ENCODE measurements at places on chromosomes 2 and 18. TPM values are rescaled to one million over a fixed set of nuclear protein-coding genes. Genes with fewer than 3 reads are reported as not detected.
A peak's percentile ranks its signal among the peaks of the same experiment; 100 is the strongest.

DNA sequence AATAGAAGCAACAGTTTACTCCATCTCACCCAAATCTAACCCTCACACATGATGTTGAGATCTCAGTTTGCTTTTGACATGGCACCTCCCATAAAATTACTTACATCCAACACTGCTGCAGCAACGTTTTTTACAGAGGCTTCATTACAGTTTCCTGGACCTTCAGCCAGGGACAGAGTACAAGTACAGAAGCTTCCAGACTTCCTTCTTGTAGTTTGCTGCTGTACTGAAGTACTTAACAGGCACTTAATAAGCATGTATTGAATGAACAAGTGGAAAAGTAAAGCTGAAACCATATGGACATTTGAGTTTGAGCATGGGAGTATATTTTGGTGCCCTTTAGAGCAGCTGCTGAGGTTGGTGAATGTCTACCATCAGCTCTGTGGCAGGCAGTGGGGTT lies 514.2 kb downstream of the PTPRM start:
- DNase-seq, result no peak

GRCh38 chr18:7524786-7525185 lies 42.3 kb upstream of the PTPRM start:
- no peak for DNase-seq

GRCh38 chr2:112055730-112056625 lies 909 bp downstream of the TMEM87B start:
- DNase-seq, result peak; percentile 47

DNA sequence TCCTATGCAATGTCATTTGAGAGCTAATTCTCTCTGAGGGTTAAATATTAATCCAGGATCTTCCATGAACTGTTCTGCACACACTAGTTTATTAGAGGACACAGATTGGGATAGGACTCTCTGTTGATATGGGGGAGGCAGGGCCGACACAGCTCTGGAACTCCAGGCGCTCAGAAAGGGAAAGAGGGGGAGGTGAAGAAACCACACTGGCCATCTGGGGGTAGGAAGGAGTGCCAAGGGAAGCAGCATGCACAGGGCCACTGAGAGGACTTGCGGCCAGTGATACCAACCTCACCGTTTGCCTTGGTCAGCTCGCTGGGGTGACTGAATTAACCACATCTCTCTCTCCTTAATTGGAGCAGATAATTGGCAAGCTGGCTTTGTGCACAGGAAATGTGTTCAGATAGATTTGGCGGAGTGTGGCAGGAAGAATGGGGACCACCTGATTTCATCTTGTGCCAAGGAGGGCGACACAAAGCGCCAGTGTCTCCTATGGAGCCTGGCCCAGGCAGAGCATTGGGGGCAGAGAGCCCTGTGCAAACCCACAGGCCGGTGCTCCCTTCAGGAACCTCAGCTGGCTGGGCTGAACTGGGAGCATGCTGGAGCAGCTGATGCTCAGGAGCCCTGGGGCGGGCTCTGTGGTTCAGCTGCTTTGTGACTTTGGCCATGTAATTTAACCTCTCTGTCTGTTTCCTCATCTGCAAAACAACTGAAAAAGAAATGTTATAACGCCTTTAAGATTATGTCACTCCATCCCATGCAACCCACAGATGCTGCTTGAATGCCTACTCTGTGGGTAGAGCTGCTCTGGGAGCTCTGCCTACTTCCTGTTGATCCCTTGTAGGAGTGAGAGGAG lies 114.7 kb upstream of the STON1 start:
- no peak for DNase-seq

GRCh38 chr2:43400508-43400907 lies 174.1 kb upstream of the ZFP36L2 start:
- DNase-seq, result no peak

The DUSP19 gene
- total RNA-seq, result 5.7 TPM

DNA sequence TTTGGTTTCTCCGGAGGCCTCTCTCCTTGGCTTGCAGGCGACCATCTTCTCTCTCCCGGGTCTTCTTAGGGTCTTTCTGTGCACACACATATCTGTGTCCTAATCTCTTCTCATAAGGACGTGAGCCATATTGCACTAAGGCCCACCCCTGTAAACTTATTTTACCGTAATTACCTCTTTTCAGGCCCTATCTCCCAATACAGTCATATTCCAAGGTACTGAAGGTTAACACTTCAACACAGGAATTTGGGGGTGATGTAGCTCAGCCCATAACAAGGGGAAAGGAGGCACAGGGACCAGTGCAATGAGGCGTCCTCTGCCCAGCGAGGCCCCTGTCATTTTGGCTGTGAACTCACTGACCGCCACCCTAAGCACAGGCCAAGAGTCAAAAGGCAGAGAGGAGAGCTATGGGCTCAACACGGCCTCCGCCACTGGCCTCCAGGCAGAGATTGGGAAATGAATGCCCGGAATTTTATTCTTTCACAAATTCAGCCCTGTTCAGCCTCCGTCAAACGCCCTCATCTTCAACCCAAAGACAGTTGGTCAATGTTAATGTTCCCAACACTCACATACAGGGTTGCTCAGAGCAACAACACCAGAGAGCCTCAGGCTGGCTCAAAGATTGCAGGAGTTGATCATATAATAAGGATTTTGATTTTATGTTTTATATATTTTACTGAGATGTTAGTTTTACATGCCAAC lies 15.9 kb upstream of the NMUR1 start:
- DNase-seq, result no peak

The CPLX4 gene
- total RNA-seq, result not detected

The TPO gene
- total RNA-seq, result 24.1 TPM

DNA sequence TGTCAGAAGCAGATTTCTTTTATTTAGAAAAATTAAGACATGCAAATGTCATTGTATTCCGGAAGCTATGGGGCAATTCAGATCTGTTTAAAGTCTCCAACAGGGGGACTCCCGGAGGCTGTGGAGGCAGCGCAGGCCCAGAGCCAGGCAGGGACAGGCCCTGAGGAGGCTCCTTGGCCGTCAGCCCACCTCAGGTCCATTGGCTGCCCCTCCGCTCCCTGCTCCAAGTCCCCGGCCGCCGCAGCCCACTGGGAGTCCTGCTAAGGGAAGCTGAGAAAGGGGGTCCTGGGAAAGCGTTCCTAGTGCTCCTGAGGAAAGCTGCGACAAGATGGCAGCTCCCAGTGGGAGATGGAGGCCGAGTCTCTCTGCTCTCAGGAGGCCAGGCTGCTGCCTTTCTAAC lies 20.0 kb upstream of the LYPD6 start:
- DNase-seq, result no peak

The TBR1 gene
- not detected for total RNA-seq

DNA sequence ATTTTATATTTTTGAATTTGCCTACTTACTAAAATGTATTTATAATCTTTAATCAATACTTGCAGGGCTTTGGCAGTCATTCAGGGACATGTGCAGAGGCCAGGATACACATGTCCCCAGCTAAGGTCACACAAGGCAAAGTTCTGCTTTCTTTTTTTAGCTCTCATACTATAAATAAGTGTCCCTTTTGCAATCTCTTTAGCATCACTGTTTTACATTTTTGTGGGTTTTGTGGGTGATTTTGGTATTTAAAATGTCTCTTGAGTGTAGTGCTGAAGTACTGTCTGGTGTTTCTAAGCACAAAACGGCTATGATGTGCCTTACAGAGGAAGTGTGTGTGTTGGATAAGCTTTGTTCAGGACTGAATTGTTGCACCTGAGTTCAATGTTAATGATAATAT lies 309.0 kb upstream of the GULP1 start:
- no peak for DNase-seq

- no peak for DNase-seq
These were observed 38.4 kb downstream of the CD302 start for GRCh38 chr2:159759577-159759976.

Measured in thoracic aorta (tissue), 2 donors.